Umbilical cord (tissue), 2 donors: ENCODE measurements at places on chromosomes 12 and 14.

DNA sequence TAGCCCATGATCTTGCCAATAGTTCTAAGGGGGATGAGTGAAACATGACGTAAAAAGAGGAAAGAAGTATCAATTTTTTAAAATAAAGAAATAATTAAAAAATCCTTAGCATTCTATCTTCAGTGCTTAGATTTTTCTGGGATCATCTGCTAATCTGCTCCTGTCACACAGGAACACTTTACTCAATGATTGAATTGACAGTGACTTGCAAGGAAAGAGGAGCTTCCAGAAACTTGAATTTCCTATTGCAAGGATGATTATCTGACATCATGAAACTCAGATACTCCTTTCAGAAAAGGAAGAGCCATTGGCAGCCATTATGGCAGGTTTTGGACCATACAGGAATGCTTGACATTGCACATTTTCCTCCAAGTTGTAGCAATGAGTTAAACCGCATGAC, 41.4 kb upstream of the PTPRO start:
- DNase-seq: no peak

DNA sequence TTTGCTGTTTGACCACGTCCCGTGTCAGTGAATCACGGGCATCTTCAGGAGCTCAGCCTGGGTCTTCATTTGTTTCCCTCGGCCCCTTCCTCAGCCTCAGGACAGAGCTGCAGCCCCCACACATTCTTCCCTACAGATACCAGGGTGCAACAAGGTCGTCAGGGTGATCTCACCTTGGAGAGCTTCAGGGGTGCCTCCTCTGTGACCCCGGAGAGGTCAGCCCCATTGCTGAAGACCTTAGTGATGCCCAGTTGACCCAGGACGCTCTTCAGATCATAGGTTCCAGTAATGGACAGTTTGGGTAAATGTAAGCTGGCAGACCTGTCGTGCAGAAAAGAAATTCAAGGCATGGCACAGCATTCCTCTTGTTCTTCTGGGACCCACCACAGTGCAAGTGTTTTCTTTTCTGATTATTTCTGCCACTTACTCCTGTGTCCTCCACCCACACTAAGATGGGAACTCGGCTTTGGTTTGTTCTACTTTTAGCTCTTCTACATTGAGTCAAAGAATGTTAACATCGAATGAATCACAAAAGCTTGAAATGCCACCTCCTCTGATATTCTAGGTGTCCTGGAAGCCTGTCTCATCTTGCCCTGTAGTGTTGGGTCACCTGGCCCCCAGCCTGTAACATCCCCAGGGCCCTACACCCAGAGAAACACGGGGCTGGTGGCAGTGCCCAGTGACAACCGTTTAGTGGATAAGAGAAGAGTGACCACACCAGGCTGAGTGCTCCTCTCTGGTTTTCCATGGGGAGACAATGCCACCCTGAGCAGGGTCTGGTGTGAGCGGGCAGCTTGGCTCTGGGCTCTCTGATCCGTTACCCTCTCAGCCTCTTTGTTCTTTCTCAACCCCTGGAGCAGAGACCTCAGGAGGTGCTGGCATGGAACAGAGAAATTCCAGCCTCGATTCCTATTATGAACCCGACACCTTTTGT, 8.8 kb downstream of the SERPINA1 start:
- DNase-seq: no peak

- peak; percentile 72 for DNase-seq
Observed at GRCh38 chr14:75751296-75751695, 90.2 kb downstream of the TTLL5 start.

DNA sequence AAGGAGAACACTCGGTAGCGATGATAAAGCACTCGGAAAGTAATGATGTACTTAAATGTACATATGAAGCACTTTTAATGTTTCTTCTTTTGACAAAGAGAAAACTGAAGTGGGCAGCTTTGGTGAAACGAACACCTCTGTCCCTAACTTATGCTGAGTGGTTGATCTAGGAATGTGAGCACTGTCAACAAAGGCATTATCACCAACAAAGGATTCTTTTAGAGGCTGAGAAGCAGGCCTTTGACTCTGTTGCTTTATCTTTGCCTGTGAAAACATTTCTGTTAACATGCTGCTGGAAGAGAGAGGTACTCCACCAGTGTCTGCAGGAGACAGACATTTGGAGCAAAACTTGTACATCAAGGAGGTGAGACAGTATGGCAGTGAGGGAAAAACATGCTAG, 103.2 kb upstream of the VRK1 start:
- DNase-seq: no peak

- peak; percentile 26 for DNase-seq
Observed at GRCh38 chr12:102169922-102170621, 27.6 kb downstream of the PMCH start.

- no peak for DNase-seq
Observed at GRCh38 chr12:122093098-122093883, 14.7 kb downstream of the MLXIP start.
